ENCODE measurements at places on chromosomes 2 and 18. TPM values are rescaled to one million over a fixed set of nuclear protein-coding genes. Genes with fewer than 3 reads are reported as not detected.

DNA sequence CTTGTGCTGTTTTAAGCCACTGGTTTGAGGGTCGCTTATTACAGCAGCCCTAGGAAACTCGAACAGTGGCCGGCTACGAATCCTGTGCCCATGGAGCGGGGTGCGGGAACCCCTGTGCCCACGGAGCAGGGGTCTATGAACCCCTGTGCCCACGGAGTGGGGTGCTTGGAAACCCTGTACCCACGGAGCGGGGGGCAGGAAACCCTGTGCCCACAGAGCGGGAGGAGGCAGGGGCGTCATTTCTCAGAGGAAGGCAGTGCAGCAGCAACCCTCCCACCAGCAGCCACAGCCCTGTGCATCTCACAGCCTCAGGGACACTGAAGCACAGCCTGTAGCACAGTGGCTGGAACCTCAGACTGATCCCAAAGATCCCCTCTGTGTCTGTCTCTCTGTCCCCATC, 34.2 kb upstream of the GPC1 start:
- no peak for DNase-seq

The ASAP2 gene
- 2.5 TPM for total RNA-seq

The GAL3ST2 gene
- 0.16 TPM for total RNA-seq

The POMC gene
- total RNA-seq = 6.4 TPM

- no peak for DNase-seq
These were observed 258.3 kb downstream of the LPIN1 start for GRCh38 chr2:12004713-12005112.

DNA sequence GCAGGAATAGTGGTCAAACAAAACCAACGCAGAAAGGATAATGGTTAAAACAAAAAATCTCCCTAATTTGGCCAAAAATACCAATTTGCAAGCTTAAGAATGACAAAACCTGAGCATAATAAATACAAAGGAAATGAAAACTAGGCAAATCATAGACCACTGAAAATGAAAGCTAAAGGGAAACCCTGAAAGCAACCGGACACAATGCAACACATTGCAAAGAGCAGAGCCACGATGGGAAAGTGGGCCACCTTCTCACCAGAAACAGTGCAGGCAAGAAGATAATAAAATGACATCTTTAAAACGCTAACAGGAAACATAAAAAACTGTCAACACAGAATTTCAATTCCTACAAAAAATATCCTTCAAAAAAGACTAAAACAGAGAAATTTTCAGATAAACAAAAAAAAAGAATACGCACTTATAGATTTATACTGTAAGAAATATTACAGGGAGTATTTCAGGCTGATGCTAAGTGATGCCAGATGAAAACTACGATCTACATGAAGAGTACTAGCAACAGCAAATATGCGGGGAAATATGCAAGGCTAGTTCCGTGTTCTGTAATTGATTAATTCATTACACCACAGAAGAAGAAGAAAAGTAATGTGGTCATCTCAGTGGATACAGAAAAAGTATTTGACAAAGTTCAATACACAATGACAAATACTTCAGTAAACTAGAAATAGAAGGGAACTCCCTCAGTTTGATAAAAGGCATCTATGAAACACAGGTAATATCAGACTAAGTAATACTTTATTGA, 239.5 kb downstream of the L3MBTL4 start:
- no peak for DNase-seq

The DCC gene
- total RNA-seq = not detected

DNA sequence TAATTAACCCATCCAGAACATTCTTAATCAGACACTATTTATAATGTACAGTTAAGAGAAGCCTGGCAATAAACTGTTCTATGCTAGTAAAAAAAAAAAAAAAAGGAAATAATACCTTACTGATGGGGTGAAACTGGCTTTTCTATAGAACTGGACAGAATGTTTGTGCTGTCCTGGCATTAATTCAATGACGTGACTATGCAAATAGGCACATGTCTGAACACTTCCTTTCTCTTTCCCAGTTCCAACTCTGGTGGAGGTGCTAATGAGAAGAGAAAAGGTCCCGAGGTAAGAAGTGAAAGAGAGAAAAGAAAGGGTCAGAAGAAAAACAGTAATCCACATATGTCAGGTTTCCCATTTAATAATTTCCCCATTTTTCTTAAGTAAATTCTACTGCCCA, 508.4 kb downstream of the ZEB2 start:
- DNase-seq = no peak

DNA sequence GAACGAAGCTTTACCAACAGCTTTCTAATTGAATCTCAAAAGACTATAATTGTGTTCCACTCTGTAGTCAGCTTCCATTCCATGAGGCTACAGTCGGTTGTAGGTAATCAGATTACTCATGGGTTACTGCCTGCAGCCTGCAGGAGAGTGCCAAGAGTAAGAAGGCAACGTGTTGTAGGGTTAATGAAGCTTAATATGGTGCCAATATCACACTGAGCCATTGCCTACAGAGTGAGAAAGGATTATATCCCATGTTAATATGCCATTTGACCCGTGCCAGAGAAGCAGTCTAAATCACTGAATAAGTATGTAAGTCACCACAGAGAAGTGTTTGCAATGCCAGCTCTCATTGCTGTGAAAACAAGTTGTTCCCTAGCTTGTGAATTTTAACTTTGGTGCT, 734.5 kb upstream of the ACVR2A start:
- DNase-seq = no peak

DNA sequence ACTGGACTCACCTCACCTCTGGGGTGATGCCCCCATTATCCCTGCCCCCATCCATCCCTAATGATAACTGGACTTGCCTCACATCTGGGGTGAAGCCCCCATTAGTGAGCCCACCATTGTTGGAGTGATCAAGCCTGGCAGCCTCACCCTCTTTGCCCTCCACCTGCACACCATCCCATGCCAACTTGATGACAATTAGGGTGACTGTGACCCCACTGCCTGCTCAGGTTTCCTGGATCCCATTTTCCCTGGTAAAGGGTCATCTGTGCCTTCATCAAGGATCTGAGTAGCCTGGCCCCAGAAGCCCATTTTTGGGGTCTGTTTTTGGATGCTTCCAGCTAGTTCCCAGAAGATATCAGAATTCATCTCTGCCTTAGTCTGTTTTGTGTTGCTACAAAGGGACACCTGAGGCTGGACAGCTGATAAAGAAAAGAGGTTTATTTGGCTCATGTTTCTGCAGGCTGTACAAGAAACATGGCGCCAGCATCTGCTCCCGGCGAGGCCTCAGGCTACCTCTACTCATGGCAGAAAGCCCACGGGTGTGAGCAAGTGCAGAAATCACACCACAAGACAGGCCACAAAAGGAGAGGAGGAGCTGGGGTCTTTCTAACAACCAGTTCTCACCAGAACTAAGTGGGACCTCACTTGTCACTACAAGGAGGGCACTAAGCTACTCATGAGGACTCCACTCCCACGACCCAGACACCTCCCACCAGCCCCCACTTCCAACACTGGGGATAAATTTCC, 196.4 kb upstream of the TWIST2 start:
- no peak for DNase-seq

The TIGD1 gene
- total RNA-seq = 4.1 TPM

DNA sequence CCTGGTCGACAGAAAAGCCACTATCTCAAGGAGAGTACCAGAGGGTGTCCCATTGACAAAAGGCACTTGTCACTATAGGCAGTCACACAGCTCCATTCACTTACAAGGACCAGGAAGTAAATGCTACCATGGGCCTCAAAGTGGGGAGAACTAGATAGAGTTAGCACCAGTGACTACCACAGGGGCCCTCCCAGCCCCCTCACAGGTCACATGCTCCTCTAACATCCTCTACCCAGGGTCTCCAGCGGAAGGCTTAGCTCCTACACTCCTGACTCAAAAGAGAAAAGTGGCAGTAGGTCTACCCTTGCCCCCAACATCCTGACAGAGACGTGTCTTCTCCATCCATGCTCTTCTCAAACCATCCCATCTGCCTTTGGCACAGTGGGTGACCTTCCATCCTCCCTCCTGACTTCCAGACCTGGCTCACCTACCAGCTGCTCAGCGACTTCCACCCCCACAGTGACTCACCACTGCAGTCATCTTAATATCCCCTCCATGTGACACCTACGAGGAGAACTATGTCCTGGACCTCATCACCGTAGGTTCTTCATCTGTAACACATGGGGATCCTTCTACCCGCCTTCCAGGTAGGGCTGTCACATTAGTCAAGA, 5.6 kb upstream of the DNMT3A start:
- DNase-seq = no peak

GRCh38 chr2:156532989-156533388, 96.8 kb downstream of the GPD2 start:
- DNase-seq = no peak

- DNase-seq = no peak
These were observed 276.0 kb downstream of the NCKAP5 start for GRCh38 chr2:133292259-133292658.

The IFT172 gene
- total RNA-seq = 10.1 TPM

The KIAA2012 gene
- total RNA-seq = not detected

- no peak for DNase-seq
These were observed 113.3 kb downstream of the SMAD2 start for GRCh38 chr18:47817017-47817794.

The MAPK4 gene
- 0.74 TPM for total RNA-seq

GRCh38 chr2:62348700-62349099, 152.8 kb downstream of the B3GNT2 start:
- no peak for DNase-seq

The TCF23 gene
- total RNA-seq = 0.20 TPM

DNA sequence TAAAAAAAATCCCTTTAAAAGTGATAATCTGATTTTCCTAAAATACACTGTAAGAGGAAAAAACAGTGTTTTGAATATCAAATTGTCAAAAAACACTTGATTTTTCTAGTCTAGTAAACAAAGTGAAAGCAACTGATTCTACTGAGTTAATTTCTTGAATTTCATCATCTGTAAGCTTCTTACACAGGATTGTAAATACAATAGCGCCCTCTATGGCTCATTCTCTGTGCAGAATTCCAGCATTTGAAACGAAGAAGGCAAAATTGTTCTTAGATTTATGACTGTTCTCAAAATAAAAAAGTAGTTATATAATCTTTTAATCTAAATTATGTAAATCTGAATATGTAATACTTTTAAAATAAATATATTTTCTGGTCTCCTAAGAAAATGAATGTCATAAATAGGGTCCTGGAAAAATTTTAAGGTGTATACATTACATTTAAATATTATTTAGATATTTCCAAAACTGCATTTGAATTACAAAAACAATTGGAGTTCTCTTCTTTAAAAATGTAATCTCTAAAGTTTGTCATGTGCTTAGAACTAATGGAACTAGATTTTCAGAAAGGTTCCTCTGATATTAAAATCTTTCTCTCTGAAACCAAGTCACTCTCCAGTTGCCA, 176.9 kb upstream of the MC4R start:
- DNase-seq = no peak

The ANO7 gene
- total RNA-seq = 1.8 TPM

GRCh38 chr2:218184331-218184730, 17.6 kb upstream of the CXCR1 start:
- no peak for DNase-seq

DNA sequence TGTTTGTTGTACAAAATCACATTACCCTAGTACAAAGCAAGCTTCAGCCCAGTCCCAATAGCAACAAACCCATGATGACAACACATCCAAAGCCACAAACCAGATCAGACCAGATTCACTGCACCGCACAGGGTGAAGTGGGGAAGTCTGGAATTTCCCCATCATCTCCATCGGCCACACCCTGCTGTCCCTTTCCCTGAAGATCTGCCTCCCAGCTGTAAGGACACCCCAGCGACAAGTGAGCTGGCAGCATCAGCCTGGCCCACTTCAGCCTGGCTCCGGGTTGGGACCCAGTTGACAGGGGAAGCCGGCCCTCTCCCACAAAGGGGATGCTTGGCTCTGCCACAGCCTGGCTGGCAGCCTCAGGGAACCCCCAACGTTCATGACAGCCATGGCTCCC, 207.6 kb downstream of the MGAT5 start:
- DNase-seq = no peak

The HOXD10 gene
- not detected for total RNA-seq

The CLEC4F gene
- total RNA-seq = 0.64 TPM

- DNase-seq = no peak
These were observed 3.7 kb downstream of the ODC1 start for GRCh38 chr2:10444463-10444862.

The ZNF385B gene
- total RNA-seq = 18.1 TPM

DNA sequence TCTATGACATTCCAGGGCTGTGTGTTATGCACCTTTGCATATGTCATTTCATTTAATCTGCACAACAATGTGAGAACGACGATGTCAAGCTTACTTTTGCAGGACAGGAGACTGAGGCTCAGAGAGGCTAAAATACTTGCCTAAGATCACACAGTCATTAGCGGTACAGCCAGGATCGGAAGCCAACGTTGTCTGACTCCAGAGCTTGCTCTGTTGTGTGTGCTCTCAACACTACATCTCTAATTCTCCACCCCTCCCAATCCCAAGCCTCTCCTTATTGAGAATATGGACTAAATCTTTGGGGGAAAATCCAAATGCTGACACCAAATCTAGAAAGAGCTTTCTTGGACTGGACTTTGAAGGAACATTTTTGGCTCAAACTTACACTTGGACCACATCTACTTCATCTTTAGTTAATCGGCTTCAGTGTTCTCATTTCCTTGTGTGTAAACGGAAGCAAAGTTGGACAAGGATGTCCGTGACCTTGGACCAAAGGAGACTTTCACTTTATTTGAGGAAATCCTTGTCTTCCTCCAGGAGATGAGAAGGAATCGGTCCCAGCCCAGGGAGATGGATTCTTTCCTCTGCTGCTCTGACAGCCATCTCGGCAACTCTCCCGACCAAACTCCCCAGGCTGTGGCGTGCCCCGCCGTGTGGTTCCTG, 242.4 kb downstream of the LPIN1 start:
- no peak for DNase-seq

DNA sequence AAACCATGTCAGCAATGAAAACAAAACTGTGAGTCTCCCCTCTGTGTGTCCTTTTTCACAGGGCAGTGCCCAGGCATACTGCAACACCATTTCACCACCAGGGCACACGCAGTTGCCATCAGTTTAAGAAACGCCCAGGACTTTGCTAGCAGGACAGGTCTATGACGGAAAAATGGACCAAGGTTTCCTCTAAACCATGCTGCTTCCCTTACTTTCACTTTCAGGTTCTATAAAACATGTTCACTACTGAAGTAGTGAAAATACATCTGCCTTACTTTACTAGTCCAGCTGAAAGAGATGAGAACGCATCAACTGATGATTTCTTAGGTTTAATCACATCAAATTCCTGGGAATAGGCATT, 110.5 kb downstream of the TCF4 start:
- DNase-seq = peak; percentile 58

The PJVK gene
- 1.8 TPM for total RNA-seq

DNA sequence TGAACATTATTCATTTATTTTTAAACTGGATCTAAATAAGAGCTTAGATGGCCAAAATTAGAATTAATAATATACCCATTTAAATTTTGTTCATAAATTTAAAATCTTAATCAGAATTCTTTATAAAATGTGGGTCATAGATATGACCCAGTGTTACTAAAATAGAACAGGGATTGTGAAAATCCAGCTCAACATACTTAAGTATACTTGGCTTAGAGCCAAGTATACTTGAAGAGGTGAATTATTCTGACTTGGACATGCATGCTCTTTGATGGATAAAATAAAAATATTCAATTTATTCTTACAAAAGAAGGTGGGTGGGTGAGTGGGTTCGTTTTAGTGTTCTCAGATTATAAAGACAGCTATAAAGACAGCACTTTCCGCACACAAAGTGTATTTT, 70.7 kb downstream of the SPOPL start:
- DNase-seq = no peak

- no peak for DNase-seq
These were observed 25.7 kb downstream of the MAP4K3 start for GRCh38 chr2:39411181-39411944.

The CNNM3 gene
- 11.5 TPM for total RNA-seq

The ST6GAL2 gene
- total RNA-seq = not detected
